BJ (cell line): ENCODE measurements at places on chromosomes 1 and 21. TPM values are rescaled to one million over a fixed set of nuclear protein-coding genes. Genes with fewer than 3 reads are reported as not detected.

LCE6A gene
- not detected in 2 replicates for polyA plus RNA-seq

CERS2 gene
- polyA plus RNA-seq, result 202 and 239 TPM in 2 replicates

DNA sequence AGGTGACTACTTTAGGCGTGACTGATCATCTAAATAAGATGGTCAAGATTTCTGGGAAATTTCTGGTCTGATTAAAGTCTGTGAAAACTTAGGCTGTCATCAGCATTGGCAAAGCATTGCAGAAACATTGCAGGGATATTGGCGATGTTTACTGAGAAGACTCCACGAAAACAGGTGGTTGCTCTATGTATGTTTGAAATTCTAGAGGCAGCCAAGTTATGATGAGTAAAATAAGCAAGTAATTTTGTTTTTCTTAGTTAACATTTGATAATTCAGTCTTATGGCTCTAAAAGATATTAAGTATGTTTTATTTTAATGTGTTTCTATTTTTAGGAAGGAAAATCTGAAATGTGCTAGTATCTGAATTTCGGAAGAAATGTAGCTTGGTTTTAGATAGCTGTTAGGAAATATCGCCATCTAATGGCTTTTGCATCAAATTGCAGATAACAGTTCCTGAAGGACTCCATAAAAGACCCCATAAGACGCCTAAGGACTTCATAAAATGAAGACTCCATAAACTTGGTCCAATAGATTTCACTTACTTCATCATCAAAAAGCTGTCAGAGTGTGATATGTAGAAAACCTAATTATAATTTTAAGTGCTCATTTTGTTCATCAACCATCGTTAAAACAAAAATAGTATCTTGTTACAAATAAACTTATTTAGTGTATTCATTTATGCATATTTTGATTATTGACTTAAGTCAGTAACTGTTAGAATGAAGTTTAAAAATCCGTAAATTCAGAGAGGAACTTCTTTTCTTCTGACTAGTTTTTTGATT is 344.6 kb downstream of the RYR2 start:
- no peak for DNase-seq

KRTAP10-11 gene
- polyA plus RNA-seq, result not detected in 2 replicates

METTL18 gene
- 1.4 and 3.6 TPM in 2 replicates for polyA plus RNA-seq

GRCh38 chr1:93977598-93977945 is 68.3 kb upstream of the GCLM start:
- DNase-seq, result no peak

GRCh38 chr1:228842094-228842775 is 107.0 kb downstream of the RHOU start:
- DNase-seq, result peak; percentile 32

ATP6V1G3 gene
- not detected in 2 replicates for polyA plus RNA-seq

ARHGAP29 gene
- 21.5 and 40.4 TPM in 2 replicates for polyA plus RNA-seq

TINAGL1 gene
- polyA plus RNA-seq, result 32.6 and 39.0 TPM in 2 replicates

DNA sequence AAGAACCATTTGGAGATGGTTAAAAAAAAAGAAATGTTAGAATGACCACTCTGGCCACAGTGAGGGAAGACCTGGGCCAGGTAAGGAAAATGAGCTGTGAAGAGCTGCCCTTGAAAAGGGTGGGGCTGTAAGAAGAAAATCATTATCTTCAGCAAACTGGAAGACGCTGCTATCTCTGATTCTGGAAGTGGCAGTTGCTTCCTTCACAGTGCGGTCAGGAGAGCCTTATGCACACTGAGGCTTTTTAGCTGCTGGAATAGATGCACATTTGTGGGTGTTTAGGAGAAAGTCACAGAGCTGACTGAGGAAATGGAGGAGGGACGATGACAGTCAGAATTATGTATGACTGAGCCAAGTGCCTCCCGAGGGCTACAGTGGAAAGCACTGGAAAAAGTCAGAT is 91.6 kb downstream of the TBX19 start:
- no peak for DNase-seq

RNF223 gene
- polyA plus RNA-seq, result not detected in 2 replicates

DNA sequence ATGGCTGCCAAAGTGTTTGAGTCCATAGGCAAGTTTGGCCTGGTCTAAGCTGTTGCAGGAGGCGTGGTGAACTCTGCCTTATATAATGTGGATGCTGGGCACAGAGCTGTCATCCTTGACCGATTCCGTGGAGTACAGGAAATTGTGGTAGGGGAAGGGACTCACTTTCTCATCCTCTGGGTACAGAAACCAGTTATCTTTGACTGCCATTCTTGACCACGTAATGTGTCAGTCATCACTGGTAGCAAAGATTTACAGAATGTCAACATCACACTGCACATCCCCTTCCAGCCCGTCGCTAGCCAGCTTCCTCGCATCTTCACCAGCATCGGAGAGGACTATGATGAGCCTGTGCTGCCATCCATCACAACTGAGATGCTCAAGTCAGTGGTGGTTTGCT is 215.8 kb upstream of the JUN start:
- DNase-seq, result no peak

- DNase-seq, result no peak
These were observed 191.3 kb downstream of the CACNA1E start for GRCh38 chr1:181674617-181675016.

- DNase-seq, result peak; percentile 55
These were observed 36.3 kb upstream of the RCC2 start for GRCh38 chr1:17475752-17476151.

- DNase-seq, result no peak
These were observed 107.4 kb upstream of the KIAA1614 start for GRCh38 chr1:180805316-180805715.

- DNase-seq, result peak; percentile 40
These were observed 42.2 kb downstream of the CLDN14 start for GRCh38 chr21:36437745-36438128.

DNA sequence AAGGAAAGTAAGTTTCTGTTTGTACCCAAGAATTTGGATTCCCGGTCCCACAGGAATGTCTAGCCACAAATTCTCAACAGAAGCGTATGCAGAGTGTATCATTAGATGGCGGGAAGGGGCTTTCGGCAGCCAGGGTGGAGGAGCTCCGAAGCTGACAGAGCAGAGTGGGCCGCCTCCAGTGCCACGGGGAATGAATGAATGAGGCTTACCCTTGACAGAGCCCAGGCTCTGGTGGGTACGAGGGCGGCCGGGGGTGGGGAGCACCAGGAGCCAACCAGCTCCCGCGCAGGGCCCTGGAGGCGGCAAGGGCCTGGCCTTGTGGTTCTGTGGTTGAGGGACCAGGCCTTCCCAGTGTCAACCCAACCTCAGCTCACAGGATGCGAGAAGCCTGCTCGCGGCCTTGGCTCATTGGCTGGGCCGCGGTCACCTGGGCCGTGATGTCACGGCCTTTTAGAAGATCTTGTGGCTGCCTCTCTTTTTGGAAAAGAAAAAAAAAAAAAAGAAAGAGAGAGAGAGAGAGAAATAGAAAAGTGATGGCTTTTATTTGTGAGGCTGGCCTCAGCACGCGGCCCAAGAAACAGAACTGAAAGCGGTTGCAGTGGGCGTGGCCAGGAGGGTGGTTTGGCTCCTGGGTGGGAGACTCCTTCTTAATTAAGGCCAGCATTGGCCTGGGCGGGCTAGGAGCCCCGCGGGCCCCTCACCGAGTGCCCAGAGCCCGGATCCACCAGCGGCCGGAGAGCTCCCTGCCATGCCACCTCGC is 34.9 kb upstream of the RUNX3 start:
- no peak for DNase-seq

- no peak for DNase-seq
These were observed 109.3 kb downstream of the GALNT2 start for GRCh38 chr1:230176326-230176725.

GRCh38 chr1:182279724-182280503 is 111.7 kb downstream of the GLUL start:
- no peak for DNase-seq

GRCh38 chr1:53799141-53799540 is 39.0 kb downstream of the NDC1 start:
- DNase-seq, result no peak

- DNase-seq, result no peak
These were observed 291.6 kb downstream of the SMYD3 start for GRCh38 chr1:246215510-246215903.

GRCh38 chr1:185965870-185966269 is 231.7 kb downstream of the HMCN1 start:
- DNase-seq, result peak; percentile 35

GRCh38 chr1:63027176-63027575 is 243.2 kb downstream of the ATG4C start:
- DNase-seq, result no peak

- no peak for DNase-seq
These were observed 490.4 kb upstream of the C1orf87 start for GRCh38 chr1:60563777-60564535.
